ENCODE measurements at places on chromosomes 4 and X.

DNA sequence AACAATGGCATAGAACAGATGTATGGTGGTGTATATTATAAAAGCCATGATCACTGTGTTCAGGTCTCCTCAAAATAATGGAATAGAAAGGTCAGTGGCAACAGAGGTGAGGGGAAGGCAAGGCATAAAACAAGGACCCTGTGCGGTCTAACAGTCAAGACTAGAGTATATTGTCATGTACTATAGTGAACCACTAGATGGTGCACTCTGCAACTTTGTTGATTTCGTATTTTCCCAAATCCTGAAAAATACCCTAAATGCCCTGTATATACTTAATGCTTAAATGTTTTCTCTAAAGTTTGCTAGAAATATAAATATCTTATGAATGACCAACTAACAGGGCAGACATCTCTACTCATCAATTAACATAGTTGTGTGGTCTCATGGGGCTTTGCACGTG is 453.0 kb downstream of the PCDH11X start:
- DNase-seq = no peak

DNA sequence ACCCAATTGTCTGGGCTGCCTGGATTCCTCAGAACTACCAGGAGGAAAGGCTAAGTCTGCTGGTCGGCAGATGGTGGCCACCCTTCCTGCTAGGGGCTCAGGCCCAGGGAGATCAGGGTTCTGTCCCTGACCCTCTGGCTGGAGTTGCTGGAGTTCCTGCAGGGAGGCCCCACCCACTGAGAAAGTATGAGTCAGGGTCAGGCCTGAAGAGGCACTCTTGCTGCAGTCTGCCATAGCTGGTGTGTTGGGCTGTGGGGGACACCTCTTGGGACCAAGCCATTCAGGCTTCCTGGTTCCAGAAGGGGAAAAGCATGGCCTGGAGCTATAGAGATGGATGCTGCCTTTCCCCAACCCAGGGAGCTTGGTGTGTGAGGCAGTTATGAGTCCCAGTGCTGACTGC is 40.4 kb upstream of the PCDH18 start:
- DNase-seq = no peak

DNA sequence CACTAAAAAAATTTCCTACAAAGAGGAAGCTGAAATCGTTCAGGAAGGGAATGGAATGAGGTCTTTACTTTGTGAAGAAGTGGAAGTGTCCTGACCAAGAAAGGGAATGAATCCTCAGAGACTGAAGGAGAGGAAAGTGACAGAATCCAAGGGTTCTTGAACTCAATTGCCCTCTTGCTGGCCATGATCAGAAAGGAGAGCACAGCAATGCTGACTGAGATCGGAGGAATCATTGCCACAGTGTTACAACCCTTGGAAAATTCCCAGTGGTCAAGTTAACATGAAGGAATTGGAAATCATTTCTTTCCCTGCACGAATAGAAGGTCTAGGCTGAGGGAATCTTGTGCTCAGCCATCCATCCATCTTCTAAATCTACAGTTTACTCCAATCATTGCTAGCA is 190.0 kb upstream of the NEIL3 start:
- DNase-seq = no peak

- DNase-seq = no peak
These were observed 80.1 kb upstream of the STIM2 start for GRCh38 chr4:26780539-26780938.

DNA sequence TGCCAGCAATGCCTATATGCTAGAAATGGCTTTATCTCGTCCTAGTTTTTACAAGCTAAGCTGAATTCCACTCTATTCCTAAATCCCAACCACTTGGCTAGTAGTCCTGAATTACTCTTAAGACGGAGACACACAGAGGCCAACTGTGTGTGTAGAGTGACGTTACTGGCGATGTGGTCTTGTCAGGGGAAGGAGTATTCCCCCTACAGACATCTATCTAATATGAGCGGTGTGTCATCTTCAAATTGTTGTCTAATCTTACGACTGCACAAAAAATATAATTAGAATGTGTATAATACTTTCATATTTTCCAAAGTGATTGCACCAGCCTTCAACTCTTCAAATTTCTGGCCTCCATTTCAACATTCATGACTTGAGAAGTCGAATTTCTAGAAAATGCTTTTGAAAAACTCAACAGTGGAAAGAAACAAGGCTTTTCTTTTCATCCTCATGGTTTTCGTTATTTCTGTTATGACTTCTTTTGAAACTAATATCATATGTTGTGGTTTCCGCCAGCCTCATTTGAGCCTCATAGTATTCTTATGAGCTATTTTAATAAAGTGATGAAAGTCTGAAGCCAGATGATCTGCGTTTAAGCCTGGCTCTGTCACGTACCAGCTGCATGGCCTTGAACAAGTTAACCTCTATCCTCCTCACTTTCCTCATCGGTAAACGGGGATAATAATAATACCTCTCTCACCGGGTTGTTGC is 132.3 kb downstream of the SOWAHB start:
- DNase-seq = no peak

DNA sequence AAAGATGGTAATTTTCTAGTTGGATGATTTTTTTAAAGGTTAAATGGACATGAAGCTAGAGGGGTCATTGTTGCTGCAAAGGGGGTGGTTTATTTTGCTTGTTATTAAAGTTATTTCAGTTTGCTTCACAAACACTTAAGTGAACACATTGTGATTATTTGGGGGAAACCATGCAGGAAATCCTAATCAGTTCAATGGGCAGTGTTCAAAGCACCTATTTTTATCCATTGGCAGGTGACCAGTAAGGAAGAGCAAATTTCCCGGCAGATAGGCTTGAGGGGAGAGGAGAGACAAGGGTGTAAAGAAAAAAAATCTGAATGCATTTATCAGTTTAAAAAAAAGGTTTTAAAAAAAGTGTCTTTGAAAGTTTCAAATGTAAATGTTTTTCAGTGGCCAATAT is 17.6 kb downstream of the GPR174 start:
- DNase-seq = no peak

- DNase-seq = no peak
These were observed 139.5 kb downstream of the SLIT2 start for GRCh38 chr4:20391198-20391597.

DNA sequence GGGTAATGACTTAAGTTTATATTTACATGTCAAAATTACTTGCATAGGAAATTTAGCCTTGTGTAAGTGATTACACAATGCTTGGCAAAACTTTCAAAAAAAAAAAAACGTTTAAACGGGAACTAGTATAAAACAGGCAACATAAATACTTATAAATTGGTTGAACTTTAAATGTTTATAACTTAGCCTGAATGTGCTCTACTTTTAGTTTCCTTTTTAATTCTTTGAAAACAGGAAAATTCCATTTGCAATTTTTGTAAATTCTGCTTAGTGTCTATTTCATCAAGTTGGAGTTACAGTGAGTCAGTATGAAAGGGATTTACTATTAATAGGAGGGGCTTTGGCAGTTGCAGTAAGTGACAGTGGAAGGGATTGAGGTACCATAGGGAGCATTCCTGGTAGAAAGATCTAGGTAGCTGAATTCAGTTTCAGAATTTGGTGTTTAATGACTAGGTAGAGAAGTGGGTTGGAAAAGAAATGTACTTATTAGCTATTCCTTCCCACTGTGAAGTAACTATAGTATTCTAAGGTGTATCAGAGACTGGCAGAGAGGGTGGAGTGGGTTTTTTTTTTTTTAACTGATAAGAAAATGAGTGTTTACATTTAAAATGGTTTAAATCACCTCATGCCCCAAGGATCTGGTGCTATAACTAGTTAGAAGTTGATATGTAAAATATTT is 2.8 kb downstream of the STAG2 start:
- no peak for DNase-seq

DNA sequence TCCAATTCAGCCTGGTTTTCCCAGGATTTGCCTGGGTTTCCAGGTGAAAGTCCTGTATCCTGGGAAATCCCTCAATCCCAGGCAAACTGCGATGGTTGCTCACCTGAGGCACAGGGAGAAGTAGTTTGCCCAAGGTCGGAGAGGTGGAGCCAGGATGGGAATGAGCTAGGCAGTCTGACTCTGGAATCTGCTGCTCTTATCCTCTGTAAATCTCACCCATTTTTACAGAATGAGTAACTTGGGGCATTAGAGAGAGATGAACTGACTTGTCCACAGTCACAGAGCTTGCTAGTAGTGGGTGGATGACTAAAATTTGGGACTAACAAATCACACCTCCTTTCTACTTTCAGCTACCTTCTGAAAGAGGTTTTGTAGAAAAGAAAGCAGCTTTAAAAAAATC is 9.8 kb upstream of the ARX start:
- DNase-seq = no peak

DNA sequence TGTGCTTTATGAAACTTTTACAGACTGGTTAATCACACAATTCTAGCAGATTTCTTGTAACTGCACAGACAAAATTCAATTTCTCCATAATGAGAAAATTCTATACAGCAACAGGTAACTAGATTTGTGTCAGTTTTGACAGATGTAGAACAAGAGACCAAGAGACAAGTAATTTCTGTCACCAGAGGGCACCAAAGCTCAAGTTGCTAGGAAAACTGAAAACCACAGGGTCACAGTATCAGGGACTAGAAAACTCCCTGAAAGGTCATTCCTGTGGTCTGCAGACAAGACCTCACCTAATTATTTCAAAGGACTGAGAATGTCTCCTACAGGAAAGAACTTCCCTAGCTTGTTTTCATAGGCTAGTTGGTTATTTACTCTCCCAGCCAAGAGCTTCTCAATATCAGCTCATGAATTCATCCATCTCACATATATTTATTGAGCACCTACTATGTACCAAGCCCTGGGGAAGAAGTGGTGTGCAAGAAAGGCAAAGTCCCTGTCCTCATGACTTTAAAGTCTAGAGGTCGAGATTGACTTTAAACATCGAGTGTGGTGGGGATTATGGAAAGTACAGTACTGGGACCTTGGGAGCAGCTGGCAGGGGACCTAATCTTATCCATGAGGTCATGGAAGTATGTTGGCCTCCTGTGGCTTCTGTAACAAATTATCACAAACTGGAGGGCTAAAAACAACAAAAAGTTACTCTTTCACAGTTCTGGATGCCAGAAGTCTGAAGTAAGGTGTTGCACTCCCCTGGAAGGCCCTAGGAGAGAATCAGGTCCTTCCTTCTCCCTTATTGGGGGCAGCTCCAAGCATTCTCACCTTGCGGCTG is 47.8 kb upstream of the SETD7 start:
- no peak for DNase-seq

DNA sequence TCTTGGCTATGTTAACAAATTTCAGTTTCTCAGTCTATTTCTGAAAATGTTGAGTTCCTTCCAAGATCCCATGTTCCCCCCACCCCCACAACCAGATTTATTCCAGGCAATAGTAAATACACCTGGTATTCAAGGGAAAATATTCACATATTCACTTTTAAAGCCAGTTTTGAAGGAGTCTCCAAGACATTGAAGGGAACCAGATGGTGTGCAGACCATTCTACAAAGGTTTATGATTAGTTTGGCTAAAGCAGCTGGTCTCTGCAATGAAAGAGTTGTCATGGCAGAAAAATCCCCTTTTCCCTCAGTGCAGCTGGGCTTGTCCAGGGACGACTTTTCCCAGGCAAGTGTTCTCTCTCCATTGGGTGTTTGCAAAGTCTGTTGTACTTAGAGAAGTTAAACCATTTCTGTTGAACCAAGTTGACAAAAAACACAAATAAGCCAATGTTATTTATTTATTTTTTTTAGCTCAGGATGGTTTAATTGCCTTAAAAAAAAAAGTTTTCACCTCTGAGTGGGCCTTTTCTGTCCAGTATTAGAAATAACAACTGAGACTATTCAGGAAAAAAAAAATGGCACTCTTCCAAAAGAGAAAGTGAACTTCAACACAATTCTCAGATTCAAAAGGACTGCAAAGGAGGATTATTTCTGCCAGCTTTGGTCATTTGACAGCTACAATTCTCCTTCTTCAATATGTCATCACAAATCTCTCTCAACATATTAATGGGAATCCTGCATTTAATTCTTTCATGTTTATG is 410.6 kb downstream of the IL1RAPL1 start:
- no peak for DNase-seq

GRCh38 chr4:100082852-100083251 is 107.4 kb downstream of the DDIT4L start:
- DNase-seq = no peak

- no peak for DNase-seq
These were observed 109.6 kb downstream of the KIT start for GRCh38 chr4:54767376-54767775.

- DNase-seq = no peak
These were observed 262.3 kb downstream of the KCTD8 start for GRCh38 chr4:44186096-44186849.

DNA sequence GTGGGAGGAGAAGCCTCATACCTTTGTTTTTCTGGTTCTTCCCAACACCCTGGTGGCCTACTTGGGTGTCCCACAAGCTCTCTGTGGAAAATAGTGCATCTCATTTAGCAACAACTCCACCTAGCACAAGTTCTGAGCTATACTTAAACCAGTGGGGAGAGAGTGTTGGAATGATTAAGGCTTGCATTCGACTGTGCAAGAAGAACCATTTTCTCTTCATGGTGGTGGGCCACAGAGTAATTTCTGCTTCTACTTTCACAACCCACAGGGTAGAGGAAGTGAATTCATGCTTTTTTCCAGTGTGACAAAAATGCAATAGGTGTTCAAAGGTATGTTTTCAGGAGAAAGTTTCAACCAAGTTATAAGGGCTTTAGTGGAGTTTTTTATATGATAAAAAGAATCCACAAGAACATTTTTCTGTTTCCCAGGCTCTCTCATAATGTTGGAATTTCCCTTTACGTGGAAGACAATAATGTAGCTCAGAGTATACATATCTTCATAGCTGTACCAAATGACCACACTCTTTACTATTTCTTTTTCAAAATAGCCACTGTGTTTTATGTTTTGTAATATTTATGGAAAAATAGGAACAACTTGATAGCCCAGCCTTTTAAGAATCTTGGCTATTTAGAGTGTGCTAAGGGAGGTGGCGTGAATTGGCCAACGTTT is 80.3 kb upstream of the HHIP start:
- no peak for DNase-seq

DNA sequence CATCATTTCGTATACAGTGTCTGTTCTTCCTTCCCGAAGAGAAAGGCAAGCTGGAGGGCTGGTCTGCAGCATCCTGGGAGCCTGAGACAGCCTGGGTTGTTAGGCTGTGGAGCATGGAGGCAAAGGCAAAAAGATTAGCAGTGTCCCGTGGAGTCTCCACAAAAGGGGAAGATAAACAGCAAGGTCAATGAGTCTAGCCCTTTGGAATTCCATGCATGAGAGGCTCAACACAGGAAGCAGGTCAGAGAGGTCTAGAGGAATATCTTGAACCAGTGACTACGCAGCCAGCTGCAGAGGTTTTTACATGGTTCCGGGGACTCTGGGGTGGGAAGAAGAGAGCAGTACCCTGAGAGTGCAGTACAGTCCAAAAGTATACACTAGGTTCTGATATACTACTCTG is 12.2 kb upstream of the MCF2 start:
- DNase-seq = no peak

Measured in NCI-H1436 treated with DMSO at 0.1 percent for 48 hours (cell line).